Activated gamma-delta T cell (primary cell): ENCODE measurements at places on chromosomes 1 and 21.

DNA sequence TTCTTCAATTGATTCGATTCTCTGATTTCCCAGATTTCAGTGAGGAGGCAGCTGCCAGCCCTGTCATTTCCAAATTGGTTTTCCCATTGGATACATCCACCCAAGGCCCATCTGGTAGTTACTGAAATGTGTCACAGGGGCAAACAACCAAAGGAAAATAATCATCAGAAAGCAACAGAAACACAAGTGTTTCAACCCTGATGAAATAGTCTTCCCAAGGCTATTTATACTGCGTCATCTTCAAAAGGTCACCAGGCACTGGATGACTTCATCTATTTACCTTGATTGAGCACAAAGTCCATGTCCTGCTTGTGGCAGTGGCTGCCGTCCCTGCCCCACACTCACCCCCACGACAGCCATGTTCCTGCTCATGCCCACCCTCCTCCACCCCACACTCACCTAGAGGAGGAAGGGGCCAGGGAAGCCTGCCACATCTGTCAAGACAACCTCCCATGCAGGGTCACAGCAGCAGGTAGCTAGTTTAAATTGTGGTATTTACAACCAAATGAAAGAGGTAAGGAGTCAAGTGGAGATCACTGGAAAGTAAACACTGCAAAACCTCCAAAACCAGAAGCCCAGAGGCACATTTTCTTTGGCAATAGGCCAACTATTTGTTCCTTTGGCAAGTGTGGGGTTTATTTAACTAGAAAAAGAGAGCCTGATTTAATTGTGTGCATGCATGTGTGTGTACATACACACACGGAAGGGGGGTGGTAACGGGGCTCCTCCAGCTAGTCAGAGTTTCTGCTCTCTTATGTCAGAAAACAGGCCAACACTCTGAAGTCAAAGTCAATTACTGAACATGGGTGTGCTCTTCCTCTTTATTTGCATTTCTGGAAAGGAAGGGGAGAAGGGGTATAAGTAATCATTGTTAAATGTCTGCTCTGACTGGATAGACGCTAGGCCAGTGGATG, 49.5 kb upstream of the RAB4A start:
- no peak for DNase-seq

DNA sequence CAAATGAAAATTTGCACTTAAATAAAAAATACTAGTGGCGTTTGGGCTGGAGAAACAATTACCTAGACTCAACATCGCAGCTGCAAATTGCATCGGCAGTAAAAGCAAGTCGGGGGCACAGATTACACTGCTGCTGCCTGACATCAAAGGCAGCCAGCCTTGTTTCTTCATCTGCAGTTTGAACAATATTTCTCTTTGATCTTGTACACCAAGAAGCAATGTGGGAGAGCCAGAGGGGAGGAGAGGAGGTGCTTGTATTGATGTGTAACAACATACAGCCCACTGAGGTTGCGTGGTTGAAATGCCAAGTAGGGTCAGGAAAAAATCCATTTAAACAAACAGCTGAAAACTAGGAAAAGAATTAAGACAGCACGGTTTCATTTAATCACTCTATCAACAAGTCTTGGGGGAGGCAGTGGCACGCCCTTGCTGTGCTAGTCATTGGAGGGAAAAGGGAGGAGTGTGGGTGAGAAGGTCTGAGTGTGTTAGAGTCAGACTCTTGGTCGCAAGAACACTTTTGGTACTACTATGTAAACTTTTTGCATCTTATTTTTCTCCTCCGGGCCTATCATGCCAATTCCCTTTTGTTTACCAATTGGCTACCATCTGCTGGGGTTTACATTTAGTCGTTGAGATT, 456.5 kb downstream of the OMA1 start:
- DNase-seq: no peak

DNA sequence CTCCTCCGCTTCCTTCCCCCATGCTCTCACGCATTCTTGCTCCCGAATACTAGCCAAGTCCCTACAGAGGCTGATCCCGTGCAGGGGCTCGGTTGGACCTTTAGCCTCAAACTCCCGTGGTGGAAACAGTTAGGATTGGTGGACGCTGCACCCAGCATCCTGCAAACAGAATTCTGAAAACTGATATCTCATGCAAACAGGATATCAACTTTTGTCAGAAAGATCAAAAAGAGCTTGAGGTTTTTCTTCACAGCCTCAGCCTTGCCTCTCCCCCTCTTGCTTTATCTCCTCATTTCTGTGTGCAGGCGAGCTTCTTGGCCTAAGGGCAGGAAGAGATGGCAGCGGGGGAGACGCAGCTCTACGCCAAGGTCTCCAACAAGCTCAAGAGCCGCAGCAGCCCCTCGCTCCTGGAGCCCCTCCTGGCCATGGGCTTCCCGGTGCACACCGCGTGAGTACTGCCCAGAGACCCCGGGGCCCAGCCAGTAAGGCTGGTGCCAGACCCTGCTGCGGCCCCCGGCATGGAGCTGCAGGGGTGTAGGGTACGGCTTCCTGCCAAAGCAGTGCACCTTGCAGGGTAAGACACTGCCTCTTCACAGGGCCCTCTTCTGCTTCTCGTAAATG, at the start of gene UBASH3A:
Gene UBASH3A (plus strand): TSS at position 292 of the 621 bp plus-strand sequence. CDS start 44 bp downstream, at position 336.
- no peak for DNase-seq

DNA sequence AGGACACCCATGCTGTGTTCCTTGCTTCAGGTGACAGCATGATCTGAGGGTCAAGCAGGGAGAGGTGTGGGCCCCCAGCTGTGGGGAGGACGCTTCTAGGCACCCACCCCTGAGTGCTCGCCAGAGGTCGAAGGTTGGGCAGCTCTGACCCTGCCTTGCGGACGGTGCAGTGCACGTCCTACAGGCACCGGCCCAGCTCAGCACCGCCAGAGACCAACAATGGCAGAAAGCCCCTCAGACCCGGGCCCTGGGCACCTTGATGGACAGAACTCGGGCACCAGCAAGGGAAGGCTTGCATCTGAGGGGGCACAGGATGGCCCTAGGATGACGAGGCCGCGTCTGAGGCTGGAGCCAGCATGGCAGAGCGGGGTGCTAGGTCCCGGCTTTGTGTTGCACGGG, 24.7 kb downstream of the NADK start:
- DNase-seq: no peak

DNA sequence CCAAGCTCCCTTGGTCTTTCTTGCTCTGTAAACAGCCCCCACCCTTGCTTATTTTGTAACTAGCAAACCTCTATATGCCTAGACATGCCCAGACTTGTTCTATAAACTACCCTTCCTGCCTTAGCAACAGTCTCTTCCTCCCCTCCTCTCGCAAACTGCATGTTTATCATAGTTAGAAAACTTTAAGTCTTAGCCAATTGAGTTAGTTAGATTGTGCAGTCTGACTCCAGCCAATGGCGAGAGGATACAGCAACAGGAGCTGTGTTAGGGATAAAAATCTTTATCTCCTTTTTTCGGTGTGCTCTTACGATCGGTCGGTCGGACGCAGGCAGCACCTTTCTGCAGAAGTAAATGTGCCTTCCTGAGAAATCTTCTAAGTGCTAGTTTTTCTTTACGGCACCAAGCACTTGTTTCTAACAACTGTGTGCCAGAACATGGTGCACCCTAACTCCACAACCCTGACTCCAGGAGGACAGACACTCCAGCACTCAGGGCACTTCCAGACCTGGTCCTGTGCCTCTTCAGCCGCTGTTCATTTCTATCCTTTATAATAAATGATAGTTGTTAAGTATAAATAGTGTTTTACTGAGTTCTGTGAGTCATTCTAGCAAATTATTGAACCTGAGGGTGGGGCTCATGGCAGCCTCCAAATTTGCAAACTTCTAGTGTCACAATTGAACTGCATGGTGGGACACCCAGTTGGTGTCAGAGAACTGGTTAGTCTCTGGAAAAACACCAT, 25.7 kb upstream of the GNG4 start:
- DNase-seq: no peak
